ENCODE measurements at places on chromosomes 5 and 9.

DNA sequence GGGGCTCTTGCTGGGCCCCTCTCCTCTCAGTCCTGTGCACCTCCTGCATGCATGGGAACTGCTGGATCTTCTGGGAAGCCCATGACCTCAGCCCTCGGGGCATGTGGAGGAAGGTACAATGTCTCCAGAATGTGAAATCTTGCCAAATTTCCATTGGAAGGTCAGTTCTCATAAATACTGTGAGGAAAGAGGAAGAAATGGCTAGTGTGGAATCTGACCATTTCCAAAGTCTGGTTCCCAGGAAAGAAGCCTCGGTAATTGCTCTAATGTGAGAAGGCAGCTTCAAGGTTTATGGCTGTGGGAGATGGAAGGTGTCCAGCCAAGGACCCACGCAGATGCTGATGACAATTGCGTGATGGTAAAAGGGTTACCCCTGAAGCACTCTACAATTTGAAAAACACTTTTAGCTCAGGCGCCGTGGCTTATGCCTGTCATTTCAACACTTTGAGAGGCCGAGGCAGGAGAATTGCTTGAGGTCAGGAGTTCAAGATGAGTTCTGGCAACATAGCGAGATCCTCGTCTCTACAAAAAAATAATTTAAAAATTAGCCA is 8.1 kb upstream of the IL17B start:
- DNase-seq, result no peak

GRCh38 chr5:95915999-95916686 is 45.5 kb downstream of the ELL2 start:
- no peak for DNase-seq

GRCh38 chr9:92232190-92232589 is 61.3 kb downstream of the IARS1 start:
- no peak for DNase-seq

- no peak for DNase-seq
Observed at GRCh38 chr5:130773813-130774212, 391.2 kb downstream of the HINT1 start.

GRCh38 chr5:14216902-14217301 is 73.8 kb downstream of the TRIO start:
- no peak for DNase-seq

- DNase-seq, result no peak
Observed at GRCh38 chr9:120742951-120743416, 28.7 kb upstream of the MEGF9 start.

DNA sequence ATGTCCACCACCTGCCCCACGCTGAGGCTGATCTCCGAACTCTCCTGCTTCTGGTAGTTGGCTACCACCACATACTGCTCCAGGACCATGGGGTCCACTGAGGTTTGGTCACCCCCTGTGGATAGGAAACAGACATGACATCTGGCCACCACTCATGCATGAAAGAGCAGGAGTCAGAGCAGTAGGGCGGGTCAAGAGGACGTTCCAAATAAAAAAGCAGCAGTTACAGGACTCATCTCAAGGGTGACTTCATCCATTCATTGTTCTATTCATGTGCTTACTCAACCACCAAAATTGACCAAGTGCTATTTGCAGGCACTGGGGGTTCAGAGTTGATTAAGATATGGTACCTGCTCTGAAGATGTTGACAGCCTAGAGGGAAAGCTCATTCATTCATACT is 79.2 kb upstream of the UBTD2 start:
- DNase-seq, result no peak

DNA sequence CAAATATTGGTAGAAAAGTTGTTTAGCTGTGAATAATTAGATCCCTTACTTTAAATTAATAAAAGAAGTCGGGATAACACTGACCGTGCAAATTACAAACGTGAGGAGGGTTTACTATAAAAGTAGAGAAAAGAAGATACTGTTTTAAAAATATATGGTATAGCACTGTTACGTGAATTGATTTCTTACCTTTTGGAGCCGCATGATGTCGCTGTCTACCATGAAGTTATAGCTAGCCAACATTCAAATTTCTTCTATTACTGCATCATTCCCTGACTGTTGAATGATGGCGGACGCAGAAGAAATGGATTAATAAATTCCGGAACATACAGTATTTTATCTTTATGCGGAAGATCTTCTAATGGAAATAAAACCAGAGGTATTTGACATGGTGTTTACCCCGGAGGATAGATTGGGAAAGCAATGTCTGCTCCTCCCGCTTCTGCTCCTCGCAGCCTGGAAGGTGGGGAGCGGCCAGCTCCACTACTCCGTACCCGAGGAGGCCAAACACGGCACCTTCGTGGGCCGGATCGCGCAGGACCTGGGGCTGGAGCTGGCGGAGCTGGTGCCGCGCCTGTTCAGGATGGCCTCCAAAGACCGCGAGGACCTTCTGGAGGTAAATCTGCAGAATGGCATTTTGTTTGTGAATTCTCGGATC is at the start of gene PCDHA6:
TSS of gene PCDHA6 (plus strand) at position 257 of the 658 bp plus-strand sequence. CDS start at position 389, 132 bp downstream.
- no peak for DNase-seq

GRCh38 chr9:18542837-18543405 is 69.0 kb downstream of the ADAMTSL1 start:
- DNase-seq, result no peak

- DNase-seq, result no peak
Observed at GRCh38 chr5:141934099-141934844, 10.6 kb downstream of the DELE1 start.

DNA sequence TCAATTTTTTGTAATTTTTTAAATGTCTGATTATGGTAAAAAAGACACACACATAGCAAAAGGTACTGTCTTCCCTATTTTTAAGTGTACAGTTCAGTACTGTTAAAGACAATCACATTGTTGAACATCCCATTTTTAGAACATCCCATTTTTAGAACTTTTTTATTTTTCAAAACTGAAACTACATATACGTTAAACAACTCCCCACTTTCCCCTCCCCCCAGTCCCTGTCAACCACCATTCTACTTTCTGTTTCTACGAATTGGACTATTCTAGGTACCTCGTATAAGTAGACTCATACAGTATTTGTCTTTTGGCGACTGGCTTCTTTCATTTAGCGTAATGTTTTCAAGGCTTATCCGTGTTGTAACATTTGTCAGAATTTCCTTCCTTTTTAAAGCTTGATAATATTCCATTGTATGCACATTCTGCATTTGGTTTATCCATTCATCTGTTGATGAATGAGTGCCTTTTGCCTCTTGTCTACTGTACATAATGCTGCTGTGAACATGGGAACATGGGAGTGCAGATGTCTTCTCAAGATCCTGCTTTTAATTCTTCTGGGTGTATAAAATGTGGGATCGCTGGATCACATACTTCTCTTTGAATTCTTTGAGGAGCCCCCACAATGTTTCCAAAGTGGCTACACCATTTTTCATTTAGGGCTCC is 154.0 kb downstream of the PIK3R1 start:
- DNase-seq, result peak; percentile 13

DNA sequence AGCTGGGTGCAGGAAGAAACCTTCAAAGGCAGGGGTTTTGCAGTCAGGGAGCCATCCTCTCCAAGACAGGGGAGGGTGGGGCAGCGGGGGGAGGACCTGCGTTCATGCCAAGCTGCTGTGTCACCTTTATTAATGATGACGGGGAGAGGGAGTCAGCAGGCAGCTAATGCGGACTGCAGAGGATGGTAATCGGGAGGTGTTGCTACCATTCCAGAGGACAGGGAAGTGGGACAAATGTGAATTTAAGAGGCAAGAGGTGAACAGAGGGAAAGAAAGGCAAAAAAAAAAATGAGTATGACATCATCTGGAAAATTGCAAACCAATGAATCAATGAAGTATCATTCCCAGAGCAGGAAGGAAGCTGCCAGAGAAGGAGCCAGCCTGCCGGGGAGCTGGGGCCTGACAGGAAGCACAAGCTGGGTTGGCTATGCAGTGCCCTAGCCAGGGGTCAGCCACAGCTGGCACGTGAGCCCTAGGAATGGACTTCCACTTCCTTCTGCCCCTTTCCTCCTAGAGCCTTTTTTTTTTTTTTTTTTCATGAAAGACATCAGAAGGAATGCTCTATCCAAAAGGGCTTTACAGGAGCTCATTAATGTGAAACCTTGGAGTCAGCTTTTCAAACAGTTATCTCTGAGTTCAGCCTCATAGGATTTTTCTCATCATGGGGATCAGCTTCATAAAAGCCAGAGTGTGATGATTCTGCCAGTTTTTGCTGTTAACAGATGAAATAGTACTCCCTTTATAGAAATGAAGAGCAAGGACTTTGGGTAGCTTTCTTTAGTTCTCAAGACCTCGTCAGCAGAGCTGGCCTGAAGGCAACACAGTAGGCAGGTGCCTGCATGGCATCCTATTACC is 9.2 kb downstream of the INSYN2B start:
- DNase-seq, result no peak

- no peak for DNase-seq
Observed at GRCh38 chr9:27441741-27442070, 82.4 kb upstream of the IFNK start.

DNA sequence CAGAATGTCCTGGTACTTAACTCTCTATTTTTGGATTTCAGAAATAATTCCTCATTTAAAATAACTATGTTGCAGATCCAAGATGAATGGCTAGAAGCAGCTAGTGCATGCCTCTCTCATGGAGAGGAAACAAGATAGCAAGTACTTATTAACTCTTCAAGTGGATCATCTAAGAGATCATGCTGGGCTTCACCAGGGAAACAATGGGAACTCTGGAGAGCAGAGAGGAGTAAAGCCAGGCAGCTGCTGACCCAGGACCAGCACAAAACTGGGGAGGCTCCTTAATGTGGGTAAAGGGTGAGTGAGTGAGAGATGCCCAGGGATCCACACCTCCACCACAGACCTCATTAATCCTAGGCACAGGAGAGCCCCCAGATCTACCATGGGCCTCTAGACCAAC is 897.8 kb upstream of the ACO1 start:
- no peak for DNase-seq

GRCh38 chr9:95627802-95628201 is 111.0 kb upstream of the PTCH1 start:
- DNase-seq, result no peak

- no peak for DNase-seq
Observed at GRCh38 chr5:103668281-103668680, 105.7 kb upstream of the NUDT12 start.

- DNase-seq, result no peak
Observed at GRCh38 chr9:85484235-85484634, 257.5 kb downstream of the AGTPBP1 start.

GRCh38 chr5:42422656-42423280 is 471 bp upstream of the GHR start:
- DNase-seq, result no peak

- no peak for DNase-seq
Observed at GRCh38 chr9:106799152-106799551, 63.8 kb upstream of the ZNF462 start.

DNA sequence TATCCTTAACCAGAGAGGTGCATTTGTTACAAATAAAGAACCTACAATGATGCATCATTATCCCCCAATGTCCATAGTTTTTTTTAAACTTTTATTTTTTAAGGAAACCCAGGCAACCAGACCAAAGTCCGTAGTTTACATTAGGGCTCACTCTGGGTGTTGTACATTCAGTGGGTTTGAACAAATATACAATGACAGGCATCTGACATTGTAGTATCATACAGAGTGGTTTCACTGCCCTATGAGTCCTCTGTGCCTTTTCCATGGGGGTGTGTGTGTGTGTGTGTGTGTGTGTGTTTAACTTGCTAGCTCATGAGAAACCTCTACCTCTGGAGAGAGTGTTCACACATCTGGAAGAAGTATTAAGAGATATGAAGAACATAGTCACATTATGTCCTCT is 141.5 kb downstream of the KDM4C start:
- no peak for DNase-seq

DNA sequence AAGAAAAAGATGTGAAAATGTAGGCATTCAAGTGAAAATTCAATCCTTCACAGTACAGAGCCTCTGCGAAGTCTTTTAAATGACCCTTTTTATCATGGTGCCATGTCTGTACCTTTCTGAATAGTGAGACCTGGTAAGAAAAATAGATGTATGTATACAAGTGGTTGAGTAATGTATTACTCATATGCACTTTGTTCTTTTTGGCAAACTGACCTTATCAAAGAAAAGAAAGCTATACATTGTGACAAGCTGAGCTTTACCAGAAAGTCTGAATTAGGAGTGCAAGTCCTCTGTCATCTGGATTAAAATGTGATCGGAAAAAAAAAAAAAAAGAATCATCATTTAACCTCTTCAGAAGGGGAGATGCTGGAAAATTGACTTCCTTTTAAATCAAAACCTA is 356.4 kb upstream of the CCNH start:
- DNase-seq, result no peak

GRCh38 chr9:92706218-92706940 is 36.4 kb upstream of the IPPK start:
- peak; percentile 29 for DNase-seq

DNA sequence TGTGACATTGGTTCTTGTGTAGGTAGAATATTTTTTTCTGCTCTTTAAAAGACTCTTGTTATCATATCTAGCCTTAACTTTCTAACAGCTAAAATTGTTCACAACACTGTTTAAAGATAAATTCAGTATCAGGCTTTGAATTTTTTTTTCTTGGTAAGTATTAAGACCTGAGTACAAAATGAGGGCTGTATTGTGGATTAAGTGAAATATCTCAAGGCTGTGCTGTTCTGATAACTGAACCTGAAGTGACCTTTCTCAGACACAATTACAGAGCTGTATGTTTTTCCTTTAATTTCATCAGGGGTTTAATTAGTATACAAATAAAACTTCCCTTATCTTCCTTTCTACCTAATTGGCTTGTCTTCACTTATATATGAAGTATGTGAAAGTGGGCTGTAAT is 290.5 kb downstream of the CCDC171 start:
- DNase-seq, result no peak

DNA sequence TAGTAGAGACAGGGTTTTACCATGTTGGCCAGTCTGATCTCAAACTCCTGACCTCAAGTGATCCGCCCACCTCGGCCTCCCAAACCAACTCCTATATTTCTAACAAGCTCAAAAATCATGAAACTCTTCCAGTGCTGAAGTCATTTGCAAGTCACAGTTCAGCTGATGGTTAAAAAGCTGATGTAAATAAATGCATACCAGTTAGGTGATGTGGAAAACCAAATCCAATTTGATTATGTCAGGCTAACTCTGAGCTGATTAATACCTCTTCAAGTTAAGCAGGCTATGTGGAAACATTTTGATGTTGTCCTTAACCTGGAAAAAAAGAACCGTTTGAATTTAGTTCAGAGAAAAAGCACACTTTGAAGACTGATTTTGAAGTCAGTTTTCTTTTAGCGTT is 51.0 kb downstream of the TMEM252 start:
- DNase-seq, result no peak

DNA sequence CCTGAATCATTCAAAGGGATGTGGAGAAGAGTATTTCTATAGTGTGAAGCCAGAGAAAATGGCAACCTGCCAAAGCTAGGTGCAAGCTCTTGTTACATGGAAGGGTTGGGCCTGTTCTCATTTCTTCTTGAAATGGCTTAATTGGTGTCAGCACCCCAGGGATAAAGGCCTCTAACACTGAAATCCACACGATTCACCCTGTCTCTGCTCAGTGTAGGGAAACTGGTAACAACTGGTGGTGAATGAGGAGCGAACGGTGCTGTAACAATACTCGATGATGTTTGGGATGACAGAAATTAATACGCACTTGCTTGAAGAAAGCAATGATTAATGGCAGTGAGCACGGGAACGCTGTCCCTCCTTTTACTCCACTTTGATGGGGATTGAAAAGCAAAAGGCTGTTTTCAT is 16.2 kb downstream of the PBX3 start:
- no peak for DNase-seq

GRCh38 chr5:139650031-139650688 is 2.0 kb downstream of the CXXC5 start:
- peak; percentile 28 for DNase-seq

Measured in activated CD4-positive, alpha-beta T cell treated with anti-CD3 and anti-CD28 coated beads, Interleukin-2, amount 50 U/mL, for 1 hour (primary cell).